NCI-H1436 treated with DMSO at 0.1 percent for 48 hours (cell line): ENCODE measurements at places on chromosomes 13 and 19.

- no peak for DNase-seq
These were observed 39.3 kb downstream of the EFNA2 start for GRCh38 chr19:1324806-1325567.

GRCh38 chr19:3284759-3285646 lies 60.5 kb downstream of the CELF5 start:
- no peak for DNase-seq

GRCh38 chr13:64529874-64530485 lies 2700.2 kb downstream of the PCDH9 start:
- no peak for DNase-seq

GRCh38 chr19:11300811-11301120 lies 4.8 kb downstream of the TSPAN16 start:
- no peak for DNase-seq

GRCh38 chr13:99803141-99803540 lies 168.4 kb downstream of the ZIC5 start:
- DNase-seq: no peak

- no peak for DNase-seq
These were observed 9.8 kb upstream of the CPB2 start for GRCh38 chr13:46114613-46115012.

DNA sequence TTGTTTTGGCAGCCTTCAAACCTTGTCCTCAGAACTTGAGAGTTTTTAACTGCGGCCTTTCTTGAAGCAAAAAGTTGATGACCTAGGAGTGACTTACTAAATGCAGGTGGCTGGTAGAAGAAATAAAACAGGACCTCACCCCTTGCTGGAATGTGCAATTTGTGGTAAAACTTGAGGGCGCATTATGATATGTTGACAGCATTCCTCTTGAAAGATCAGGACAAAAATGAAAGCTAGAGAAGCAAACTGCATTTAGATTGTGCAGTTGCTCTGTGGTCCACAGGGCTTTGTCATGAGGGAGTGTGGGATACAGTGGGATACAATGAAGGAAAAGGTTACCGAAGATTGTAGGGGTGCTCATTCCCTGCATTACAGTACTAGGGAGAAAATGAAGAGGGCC lies 504.2 kb downstream of the GPC6 start:
- no peak for DNase-seq
